DMS79 treated with DMSO at 0.1 percent for 48 hours (cell line): ENCODE measurements at places on chromosomes 7 and 10.

GRCh38 chr7:102473271-102473991 is 5.3 kb downstream of the POLR2J start:
- no peak for DNase-seq

GRCh38 chr7:54788664-54789063 is 29.7 kb upstream of the SEC61G start:
- DNase-seq: peak; percentile 72

GRCh38 chr10:110006358-110007160 is 1.2 kb upstream of the ADD3 start:
- no peak for DNase-seq

- DNase-seq: no peak
These were observed 559.6 kb downstream of the GATA3 start for GRCh38 chr10:8614054-8614565.

GRCh38 chr7:26365901-26366275 is 74.2 kb downstream of the SNX10 start:
- DNase-seq: no peak

GRCh38 chr7:44173911-44174693 is 15.1 kb downstream of the GCK start:
- DNase-seq: no peak

- no peak for DNase-seq
These were observed 161.5 kb upstream of the PFKP start for GRCh38 chr10:2905851-2906250.

DNA sequence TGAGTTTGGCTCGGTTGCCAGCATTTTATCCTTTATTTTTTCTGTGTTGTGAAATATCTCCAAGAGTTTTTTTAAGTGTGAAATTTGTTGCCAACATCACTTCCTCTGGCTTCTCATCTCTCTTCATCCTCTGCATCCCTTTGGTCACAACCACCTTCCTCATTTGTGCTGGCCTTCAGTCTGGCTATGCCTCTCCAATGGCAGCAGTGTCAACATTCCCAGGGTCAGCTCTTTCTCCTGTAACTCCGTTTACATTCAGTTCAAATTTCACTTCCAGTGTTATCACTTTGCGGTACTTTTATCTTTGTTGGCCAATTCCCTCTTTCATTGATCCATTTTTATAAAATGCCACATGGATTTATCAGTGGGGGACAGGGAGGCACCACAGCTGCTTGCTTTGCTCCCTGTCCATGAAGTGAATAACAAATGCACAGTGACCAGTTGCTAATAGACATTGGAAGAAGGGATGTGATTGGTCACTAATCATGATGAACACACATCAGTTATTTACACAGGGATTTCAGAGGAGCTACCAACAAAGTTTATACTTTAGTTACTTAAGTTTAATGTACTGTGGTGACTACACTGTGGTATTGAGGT is 311.4 kb upstream of the LRGUK start:
- no peak for DNase-seq

- DNase-seq: no peak
These were observed 7.8 kb upstream of the CCNY start for GRCh38 chr10:35328404-35329037.

DNA sequence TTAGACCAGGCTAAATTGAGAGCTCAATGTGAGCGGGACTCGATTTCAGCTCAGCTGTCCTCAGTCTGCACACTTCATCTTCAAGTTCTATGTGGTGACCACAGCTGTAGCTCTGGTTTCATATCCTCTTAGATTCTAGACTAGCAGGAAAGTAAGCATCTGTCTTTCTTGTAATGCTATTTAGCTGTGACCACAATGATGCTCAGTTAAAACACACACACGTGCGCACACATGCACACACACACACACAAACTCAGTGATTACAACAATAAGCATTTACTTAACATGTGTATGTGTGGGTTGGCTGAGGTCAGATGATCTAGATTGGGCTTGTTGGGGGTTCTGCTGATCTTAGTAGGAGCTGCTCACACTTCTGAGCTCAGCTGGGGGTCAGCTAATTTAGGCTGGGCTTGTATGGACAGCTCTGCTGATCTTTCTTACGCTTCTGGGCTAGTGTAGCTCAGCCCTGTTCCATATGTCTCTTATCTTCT is 82.5 kb downstream of the ZNF365 start:
- no peak for DNase-seq

- no peak for DNase-seq
These were observed 15.9 kb downstream of the NOS3 start for GRCh38 chr7:151006590-151007300.

- peak; percentile 50 for DNase-seq
These were observed 48.5 kb upstream of the ARL4A start for GRCh38 chr7:12638851-12639456.

DNA sequence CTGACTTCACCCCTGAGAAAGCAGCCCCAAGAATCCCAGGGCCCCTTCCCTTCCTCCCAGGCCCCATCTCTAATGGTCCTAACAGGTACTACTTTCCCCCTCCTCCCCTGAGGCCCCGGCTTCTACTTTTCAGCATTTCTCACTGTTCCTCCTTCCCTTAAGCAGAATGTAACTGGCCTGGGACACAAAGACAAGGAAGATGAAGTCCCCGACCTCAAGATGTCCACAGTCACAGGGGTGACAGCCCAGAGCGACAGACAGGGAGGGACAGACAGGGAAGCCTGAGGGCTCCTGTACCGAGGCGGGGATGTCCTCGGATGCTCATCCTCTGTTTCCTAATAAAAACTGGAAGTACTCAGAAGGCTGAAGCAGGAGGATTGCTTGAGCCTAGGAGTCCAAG is 11.6 kb downstream of the AOC1 start:
- no peak for DNase-seq

GRCh38 chr10:6407034-6407721 is 172.9 kb downstream of the PRKCQ start:
- no peak for DNase-seq

DNA sequence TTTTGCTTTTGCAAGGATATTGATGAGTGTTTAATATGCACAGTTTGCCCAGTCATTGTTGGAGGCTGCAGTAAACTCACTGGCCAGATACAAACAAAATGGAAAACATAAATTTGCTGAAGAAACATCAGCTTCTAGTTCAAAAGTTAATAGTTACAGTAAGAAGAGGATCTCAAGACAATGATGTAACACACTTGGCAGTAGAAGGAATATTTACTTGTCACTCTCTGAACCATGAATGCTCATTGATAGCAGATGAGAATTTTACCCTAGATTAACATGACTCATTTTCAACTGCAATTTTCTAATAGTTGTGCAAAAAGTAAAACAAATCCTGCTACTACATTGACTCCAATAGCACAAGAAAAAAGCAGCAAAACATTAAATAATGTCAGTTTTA is 47.7 kb downstream of the VWC2 start:
- DNase-seq: no peak

GRCh38 chr7:117011419-117012260 is 58.3 kb downstream of the ST7 start:
- peak; percentile 58 for DNase-seq

DNA sequence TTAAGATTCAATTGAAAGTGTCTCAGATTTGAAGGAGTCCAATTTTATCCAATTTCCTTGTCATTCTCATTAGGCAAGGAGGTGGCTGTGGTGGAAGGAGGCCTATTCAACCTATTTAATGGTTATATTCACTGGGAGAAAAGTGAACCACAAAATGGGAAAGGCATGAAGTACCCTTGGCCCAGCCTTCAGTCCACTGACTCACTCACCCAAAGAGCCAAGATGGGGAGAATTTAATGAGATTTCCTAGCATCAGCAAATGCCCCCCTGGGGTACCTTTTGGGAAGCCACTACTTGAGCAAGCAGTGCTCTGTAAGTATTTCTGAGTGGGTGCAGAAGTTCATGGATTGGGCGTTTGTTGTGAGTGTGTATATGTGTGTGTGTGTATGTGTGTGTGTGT is 144.1 kb downstream of the NRP1 start:
- no peak for DNase-seq

DNA sequence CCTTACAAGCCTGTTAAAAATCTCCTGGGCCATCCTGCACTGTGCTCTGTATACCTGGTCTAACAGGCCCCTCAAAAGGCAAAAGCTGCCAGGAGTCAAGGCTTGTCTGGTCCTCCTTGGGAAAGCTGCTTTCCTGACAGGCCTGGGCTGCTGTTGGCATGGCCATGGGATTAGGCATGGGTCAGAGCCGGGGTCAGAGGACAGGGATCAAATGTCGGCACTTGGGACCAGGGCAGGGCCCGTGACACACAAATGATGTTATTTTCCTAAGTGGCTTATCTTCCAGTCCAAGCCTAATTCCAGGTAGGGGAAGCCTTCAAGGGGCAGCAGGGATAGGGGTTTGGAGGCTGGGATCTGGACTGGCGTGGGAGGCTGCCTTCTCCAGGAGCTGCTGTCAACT is 191.5 kb upstream of the GPR26 start:
- no peak for DNase-seq

DNA sequence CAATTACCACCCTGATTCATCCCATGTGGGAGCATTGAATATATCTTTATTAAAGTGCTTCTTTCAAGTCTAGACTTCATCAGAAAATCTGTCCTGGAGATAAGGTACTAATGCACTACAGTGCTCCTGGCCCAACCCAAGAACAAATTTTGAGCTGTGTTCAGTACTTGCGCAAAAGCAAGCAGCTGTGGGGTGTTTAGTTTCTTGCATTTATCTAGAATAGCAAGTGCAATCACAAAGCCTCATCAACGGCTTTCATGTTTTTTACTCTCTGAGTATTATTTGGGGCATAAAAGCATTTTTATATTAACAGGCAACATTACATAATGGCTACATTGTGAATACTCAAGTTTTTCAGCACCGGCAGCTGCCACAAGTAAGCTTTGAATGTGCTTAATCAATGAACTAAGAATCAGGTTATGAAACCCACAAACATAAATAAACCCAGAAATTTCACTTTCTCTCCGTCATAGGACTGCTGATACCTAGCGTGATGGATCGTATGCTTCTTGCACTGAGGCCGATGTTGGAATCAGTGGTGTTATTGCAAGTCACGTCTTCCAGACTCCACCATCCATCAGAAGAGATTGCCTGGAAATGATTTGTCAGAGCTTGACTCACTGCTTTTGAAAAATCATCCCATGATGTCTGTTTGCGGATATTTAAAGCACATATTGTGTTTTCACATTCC is 113.1 kb downstream of the CTTNBP2 start:
- DNase-seq: no peak

DNA sequence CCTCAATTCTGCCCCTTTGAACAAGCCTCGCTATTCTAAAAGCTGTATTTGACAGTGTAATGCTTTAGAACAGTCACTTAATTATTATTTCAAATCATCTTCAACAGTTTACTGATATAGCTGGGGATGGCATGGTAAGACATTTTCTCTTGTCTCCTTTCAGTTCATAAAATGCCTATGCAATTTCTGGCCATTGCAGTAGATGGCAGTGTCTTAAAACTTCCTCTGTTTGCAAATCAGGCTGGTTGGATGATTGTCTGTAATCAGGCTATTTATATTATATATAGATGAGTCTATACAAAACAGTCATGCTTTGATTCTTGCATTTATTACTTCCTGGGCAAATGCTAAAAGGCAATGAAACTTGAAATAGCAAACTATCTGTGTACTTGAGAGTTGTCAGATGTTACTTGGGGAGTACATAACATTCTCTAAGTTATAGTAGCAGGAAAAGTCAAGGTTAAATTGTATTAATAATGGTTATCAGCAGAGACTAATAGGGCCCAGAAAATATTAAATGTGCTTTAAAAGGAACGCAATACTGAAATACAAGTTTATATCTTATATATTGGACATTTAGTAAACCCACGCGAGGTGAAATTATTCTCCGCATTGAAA is 55.5 kb upstream of the LHFPL3 start:
- DNase-seq: no peak

- no peak for DNase-seq
These were observed 131.1 kb downstream of the ADARB2 start for GRCh38 chr10:1605999-1606940.

DNA sequence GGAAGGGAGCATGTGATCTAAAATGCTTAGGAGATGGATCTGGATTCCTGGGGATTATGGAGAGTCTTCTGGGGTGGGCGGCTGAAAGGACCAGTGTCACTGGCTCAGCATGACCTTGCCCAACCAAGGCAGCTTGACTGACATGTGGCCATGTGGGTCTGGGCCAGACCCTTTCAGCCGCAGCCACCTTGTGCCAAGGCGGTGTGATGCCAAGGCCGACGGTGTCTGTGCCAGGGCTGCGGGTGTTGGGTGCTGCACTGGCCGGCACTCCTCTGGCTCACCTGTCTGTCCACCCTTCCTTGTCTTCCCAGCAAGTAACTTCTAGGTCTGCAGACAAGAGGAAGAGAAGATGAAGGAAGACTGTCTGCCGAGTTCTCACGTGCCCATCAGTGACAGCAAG is 8.8 kb downstream of the DEPP1 start:
- no peak for DNase-seq

DNA sequence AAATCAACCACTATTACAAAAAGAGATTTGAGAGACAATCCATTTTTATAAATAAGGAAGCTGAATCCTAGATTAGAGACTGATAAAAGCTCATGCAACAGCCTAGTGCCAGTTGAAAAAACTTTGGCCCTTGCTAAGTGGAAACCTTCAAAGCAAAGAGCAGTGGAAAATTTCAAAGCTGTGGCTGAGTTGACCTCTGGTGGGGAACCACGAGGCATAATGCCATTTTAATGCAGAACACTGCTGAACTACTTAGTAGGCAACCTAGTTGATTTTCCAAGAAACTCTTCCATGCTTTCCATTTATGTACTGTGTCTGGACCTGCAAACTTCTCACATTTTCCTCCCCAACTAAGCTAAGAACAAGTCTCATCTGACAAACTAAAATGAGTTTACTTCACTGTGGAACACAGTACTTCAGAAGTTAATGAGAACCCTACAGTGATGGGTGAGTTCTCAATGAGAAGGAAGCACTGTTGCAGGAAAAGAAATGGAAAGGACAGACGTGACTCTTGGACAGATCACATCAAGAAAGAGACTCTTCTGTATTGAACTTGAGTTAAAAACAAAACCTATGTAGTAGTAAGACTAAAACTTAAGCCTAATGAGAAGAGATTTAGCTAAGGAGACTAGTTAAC is 19.5 kb downstream of the FZD9 start:
- no peak for DNase-seq
